Left ventricle myocardium inferior (tissue), 1 donor: ENCODE measurements at places on chromosomes 7 and 10. TPM values are rescaled to one million over a fixed set of nuclear protein-coding genes. Genes with fewer than 3 reads are reported as not detected.

DNA sequence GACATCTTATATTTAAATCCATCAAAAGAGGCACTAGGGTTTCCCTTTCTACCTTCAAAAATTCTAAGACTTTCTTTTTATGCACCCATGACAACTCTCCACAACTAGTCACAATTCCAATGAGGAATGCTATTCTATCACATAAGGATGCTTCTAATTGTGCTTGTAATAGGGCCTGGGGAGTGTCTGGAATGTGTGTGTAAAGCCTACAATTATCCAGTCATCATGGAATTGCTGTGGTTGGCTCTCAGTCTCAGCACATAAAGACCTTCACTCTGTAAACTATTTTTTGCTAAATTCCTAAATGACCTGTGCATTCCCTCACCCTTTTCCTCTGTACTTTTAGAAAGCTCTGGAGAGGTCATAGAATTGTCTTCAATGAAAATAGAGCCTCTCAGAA is 86.7 kb downstream of the EPDR1 start:
- no peak for DNase-seq

Gene AGMO
- total RNA-seq, result 0.36 TPM

Gene UNCX
- total RNA-seq, result not detected

Gene NAT16
- not detected for total RNA-seq

Gene HABP2
- not detected for total RNA-seq

Gene MYH16
- total RNA-seq, result not detected

Gene RHOBTB1
- total RNA-seq, result 16.6 TPM

Gene SMKR1
- total RNA-seq, result not detected

DNA sequence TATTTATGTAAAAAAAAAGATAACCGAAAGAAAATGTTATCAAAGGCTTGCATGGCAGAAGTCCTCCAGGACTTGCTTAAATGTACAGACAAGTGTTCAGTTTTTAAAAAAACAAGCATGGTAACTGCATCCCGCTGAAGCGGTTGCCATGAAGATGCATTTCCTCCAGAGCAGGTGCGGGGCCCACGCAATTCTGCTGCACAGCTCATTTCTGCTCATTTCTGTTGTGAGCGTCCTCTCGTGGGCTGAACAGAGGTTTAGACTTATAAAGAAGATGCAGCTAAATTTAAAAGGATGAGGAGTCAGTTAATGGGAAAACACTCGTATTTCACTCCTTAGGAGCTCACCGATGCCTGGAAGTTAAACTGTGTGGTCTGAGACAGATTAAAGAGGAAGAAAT is 247.6 kb downstream of the DNAJB6 start:
- no peak for DNase-seq

GRCh38 chr10:77036276-77036675 is 601.3 kb downstream of the KCNMA1 start:
- DNase-seq, result no peak

GRCh38 chr7:75650681-75651080 is 88.1 kb downstream of the HIP1 start:
- peak; percentile 64 for DNase-seq

Gene ANXA8
- not detected for total RNA-seq

GRCh38 chr10:114663626-114664025 is 5.6 kb upstream of the ABLIM1 start:
- no peak for DNase-seq

Gene C10orf95
- total RNA-seq, result not detected

- DNase-seq, result no peak
These were observed 175.1 kb downstream of the ZMYND11 start for GRCh38 chr10:310371-310770.

DNA sequence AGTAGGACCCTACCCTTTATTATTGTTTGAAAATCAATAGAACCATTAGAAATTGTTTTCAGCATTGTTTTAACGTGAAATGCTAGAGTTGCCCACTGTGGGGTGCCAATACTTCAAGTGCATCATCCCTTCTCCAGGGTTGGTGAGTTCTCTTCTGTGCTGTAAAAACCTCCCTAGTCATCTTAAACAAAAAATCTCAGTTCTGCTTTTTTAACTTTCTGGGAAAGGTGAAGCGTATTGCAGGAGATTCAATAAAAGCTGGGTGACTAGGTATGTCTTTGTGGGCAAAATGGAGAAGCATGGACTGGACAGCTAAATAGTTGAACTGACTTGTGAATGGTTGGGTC is 699.1 kb downstream of the SUGCT start:
- DNase-seq, result no peak

Gene GSAP
- 7.2 TPM for total RNA-seq

DNA sequence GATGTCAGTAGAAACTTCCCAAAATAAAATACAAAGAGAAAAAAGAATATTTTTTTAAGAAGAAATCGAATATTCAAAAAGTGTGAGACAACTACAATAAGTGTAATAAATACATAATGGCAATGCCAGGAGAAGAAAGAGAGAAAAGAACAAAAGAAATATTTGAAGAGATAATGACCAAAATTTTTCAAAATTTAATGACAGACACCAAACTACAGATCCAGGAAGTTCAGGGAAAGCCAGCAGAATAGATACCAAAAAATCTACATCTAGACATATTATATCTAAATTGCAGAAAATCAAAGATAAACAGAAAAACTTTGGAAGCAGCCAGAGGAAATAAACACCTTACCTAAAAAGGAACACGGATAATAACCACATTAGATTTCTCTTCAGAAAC is 66.8 kb upstream of the CDK1 start:
- DNase-seq, result no peak

GRCh38 chr7:146702898-146703297 is 586.3 kb downstream of the CNTNAP2 start:
- DNase-seq, result no peak

Gene BUB3
- total RNA-seq, result 33.5 TPM

DNA sequence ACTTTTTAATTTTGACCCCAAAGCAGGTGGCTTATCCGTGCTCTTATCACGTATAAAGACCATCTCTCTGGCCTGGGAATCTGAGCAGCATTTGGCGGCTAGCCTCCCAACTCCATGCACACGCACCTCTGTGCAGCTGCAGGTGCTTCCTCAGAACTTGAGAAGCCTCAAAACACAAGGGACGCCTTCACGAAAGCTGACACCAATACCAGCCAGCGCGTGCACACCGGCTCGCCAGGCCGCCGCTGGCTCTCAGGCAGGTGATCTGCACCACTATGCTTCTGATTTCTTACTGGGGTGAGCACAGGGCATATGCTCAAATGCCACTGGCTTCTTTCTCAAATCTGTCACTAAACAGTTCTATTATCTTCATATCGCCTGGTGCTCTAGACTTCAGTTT is 145.0 kb downstream of the PARD3 start:
- no peak for DNase-seq

Gene ADGRA1
- not detected for total RNA-seq

DNA sequence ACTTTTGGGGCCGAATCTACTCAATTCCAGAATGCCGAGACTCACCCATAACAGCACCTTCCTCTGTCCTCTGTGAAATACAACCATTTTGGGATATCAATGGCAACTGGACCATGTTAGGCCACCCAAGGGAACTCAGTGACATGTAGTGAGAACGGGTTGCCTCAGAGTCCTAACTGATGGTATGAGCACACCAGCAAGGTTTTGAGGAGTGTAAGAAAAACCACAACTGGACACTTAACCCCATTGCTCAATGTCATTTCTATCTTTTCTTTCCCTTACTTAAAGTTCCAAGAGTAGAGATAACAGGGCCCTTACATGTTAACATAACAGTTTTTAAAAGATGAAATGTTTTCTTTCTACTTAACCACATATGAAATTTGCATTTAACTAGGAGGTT is 67.1 kb downstream of the TNS3 start:
- no peak for DNase-seq

DNA sequence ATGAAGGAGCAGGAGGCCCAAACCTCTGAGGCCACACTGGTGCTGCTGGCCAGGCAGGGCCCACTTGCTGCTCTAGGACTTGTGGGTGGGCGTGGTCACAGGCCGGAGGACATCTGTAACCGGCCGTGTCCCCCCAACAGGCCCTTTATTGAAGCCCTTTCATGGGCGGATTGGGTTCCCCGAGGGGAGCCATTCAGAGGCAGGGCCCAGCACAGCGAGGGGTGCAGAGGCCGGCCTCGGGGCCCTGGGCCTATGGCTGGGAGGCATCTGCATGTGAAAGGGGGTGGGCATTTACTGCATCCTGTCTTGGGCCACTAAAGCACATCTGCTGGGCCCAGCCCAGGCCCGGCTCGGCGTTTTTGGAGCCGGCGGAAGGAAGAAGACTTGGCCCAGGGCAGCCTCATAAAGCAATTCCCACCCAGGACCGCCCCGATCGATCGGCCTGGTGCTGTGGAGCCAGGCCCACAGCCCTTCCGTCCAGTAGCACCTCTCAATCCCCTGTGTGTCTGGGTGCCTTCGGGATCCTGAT is 8.4 kb downstream of the LHPP start:
- no peak for DNase-seq

Gene GRM8
- 0.69 TPM for total RNA-seq

Gene TMEM176A
- total RNA-seq, result 18.5 TPM

GRCh38 chr7:130961128-130961601 is 227.2 kb upstream of the KLF14 start:
- no peak for DNase-seq

GRCh38 chr10:23081891-23082290 is 13.5 kb upstream of the MSRB2 start:
- DNase-seq, result no peak

DNA sequence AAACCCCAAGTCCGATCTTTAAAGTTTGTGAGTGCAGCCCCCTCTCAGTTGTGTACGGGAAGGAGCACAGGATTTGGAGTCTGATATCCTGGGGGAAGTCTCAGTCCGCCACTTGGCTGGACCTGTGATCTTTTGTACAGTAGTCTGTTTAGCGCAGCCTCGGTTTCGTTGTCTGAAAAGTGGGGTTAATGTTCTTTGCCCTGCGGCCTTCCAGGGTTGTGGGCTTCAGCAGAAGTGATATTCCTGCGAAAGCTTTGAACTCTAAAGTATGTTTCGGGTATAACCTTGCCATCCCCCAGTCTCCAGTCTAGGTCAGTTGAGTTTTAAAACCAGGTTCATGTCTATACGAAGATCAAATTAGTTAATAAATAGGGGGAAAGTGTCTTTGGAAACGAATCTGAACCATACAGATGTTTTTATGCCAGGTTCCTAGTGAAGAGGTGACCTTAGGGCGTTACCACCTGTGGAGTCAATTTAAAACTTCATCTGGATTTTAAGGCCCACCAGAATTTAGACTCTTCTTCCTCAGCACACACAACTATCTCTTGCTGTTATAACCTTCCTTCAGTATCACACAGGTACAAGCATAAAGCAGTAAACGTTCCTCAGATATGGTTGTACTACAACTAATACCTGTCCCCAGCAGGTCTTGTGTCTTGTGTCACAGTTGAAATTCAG is 904 bp downstream of the R3HCC1L start:
- no peak for DNase-seq
